Large intestine (tissue), 12 donors: ENCODE measurements at places on chromosomes 11 and 22. TPM values are rescaled to one million over a fixed set of nuclear protein-coding genes. Genes with fewer than 3 reads are reported as not detected.

TMPRSS13 gene
- polyA plus RNA-seq, result 3.6 TPM

CDON gene
- 22.8 TPM for polyA plus RNA-seq

HYOU1 gene
- polyA plus RNA-seq, result 83.1 TPM

DNA sequence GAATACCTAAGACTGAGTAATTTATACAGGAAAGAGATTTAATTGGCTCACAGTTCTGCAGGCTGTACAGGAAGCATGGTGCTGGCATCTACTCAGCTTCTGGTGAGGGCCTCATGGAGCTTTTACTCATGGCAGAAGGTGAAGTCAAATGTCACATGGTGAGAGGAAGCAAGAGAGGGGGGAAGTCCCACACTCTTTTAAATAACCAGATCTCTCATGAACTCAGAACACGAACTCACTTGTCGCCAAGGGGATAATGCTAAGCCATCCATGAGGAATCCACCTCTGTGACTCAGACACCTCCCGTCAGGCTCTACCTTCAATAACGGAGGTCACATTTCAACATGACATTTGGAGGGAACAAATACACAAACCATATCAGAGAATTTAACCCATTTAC, 42.2 kb downstream of the BIRC2 start:
- no peak for DNase-seq

- no peak for DNase-seq
Measured at GRCh38 chr11:28632338-28632737, 524.1 kb downstream of the METTL15 start.

GRCh38 chr22:41899110-41899509, 15.8 kb downstream of the SHISA8 start:
- DNase-seq, result no peak
